MG63 (cell line): ENCODE measurements at places on chromosomes 2 and 18.

GRCh38 chr18:41966943-41967342, 11.9 kb downstream of the PIK3C3 start:
- DNase-seq = no peak

DNA sequence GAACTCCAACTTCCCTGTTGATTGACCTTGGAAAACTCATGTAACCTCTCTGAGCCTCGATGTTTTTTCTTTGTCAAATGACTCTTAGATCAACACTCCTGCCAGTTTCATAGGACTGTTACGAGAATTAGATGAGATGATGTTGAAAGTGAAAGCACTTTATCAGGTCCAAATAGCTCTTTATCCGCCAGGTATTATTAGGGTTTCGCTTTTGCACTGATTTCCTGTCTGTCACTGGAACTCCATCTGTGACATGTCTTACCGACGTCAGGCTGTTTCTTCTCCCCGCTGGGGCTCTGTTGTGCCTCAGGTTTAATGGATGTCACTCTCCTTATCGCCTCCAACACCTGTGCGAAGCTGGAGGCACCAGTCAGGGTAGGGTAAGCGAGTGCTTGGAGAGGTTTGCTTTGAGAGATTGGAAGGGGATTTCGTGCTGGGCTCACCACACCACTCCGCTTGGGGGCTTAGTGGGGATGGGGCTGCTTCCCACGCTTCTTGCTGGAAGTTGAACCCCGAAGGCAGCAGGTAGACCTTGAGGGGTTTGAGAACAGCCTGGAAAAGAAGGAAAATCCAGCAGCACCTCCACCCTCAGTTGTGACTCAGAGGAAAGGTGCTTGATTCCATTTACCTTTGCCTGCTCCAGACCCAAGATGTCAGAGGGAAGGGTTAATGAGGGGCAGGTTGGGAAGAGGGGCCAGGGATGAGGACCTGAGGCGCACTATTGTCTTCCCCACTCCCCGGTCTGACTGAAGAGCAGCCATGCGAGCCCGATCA, 4.3 kb downstream of the GAD1 start:
- no peak for DNase-seq

- no peak for DNase-seq
These were observed 268.2 kb upstream of the SKOR2 start for GRCh38 chr18:47519706-47520105.

DNA sequence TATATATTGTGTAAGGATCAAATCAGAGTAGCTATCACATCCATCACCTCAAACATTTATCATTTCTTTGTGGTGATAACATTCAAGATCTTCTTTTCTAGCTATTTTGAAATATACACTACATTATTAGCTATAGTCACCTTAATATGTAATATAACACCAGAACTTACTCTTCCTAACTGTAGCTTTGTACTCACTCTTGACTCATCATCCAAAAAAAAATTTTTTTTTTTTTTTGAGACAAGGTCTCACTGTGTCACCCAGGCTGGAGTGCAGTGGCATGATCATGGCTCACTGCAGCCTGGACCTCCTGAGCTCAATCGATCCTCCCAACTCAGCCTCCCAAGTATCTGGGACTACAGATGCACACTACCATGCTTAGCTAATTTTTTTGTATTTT, 153.3 kb downstream of the EML6 start:
- no peak for DNase-seq

DNA sequence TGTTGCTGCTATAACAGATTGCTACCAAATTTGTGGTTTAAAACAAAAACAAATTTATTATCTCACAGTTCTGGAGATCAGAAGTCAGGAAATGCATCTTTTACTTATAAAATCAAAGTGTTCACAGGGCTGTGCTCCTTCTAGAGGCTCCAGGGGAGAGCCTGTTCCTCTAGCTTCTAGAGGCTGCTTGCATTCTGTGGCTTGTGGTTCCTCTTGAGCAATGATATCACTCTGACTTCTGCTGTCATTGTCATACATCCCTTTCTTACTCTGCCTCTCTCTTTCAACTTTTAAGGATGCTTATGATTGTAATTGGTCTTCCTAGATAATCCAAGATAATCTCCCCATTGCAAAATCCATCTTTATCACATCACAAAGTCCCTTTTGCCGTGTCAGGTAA, 6.1 kb upstream of the DCC start:
- no peak for DNase-seq

GRCh38 chr2:20648831-20649230, 2.1 kb downstream of the HS1BP3 start:
- DNase-seq = no peak

- DNase-seq = no peak
These were observed 165.6 kb downstream of the INHBB start for GRCh38 chr2:120511536-120511935.

- peak; percentile 58 for DNase-seq
These were observed 569 bp downstream of the BABAM2 start for GRCh38 chr2:27890924-27891672.

GRCh38 chr2:158457092-158457825, 507 bp downstream of the PKP4 start:
- DNase-seq = peak; percentile 71

GRCh38 chr2:236977063-236977851, 108.4 kb upstream of the COPS8 start:
- DNase-seq = no peak

DNA sequence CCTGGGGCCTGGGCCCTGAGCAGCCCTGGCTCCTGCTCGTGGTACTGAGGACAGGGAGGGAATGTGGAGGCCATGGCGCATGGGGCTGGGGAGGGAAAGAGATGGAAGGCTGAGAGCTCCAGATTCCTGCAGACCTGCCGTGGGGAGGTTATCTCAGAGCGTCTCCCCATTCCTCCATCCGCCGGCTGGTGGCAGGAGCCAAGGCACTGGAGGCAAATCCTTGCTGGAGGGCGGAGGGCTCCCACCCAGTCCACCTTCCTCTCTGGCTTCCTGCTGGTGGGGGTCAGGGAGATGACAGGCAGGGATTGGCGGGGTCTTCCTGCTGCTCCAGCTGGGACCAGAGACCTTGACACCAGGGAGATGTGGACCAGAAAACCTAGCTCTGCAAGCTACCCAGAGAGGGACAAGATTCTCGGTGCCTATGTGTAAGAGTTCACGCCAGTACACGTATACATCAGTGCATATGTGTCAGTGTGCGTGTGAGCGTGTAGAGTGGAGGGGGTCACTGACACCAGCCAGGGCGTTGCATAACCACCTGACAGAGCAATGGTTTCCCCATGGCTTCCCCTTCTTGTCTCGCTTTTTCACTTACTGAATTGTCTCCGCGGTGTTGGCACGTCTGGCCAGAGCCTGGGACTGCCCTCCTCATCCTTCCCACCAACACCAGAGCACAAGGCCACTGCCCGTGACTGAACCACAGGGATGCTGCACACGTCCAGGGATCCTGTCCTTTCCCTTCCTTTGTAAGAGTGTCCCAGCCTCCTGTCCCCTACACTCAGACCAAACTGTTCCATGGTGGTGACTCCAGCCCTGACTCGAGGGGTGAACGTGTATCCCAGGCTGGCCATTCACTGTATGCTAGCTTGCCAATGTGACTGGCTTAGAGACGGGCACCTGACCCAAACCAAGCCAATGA, 15.8 kb upstream of the SEMA4C start:
- DNase-seq = no peak

DNA sequence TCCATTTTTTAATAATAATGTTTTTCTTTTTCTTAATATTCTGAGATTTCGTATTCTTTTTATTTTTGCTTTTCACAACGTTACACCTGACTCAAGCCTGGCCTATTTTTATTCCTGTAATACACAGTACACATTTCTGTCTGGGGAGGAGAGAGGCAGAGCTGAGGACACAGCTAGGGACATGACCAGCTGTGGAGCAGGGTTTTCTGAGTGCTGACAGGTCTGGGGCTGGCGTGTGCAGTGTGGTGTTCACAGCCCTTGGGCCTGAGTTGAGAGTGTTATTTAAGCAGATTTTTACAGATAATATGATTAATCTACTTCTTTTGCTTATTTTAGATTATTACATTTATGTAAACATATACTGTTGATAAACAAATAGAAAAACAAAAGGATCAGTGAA, 55.9 kb downstream of the ZAP70 start:
- no peak for DNase-seq

DNA sequence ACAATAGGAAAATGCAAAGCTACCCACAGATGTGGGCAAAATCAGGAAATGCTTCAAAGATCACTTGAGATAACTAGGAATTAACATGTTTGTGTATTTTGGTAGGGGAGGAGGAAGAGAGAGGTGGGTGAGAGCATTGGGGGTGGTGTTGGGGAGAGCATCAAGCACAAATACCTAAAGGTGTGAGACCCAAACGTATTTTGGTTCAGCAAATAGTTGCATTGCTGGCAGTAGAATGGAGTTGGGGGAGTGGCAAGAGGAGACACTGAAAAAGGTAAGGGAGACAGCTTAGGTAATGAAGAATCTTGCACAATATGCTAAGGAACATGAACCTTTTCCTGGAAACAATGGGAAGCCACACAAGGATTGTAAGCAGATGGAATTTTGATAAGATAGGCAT, 1.5 kb upstream of the PELI1 start:
- DNase-seq = no peak

DNA sequence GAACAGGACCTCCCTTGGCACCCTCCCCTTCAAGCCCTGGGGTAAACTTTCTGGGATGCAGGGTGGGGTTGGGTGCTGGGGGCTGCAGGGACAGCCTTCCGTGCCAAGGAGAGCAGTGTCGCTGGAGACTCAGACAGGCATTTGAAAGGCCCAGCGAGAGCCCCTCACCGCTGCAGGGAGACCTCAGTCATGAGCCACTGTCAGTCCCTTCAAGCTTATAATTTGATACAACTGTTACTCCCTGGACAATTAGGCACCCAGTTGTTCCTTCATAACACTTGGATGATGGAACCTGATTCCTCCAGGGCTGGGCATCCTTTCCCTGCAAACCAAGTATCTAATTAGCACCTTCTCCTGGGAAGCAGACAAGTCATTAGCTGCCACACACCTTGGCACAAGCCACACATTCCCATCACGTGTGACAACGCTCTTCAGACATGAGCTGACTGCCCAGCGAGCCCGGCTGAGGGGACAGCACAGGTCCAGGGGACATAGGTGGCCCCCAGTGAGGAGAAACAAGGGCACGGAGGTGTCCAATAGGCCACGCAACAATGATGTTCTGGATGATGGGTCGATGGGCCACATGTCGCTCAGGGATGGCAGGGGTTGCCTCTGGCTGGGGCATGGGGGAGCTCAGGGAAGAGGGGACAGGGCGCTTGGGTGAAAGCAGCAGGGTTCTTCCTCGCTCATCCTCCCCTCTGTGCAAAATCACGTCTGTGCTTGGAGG, 59.6 kb downstream of the KCNF1 start:
- no peak for DNase-seq

DNA sequence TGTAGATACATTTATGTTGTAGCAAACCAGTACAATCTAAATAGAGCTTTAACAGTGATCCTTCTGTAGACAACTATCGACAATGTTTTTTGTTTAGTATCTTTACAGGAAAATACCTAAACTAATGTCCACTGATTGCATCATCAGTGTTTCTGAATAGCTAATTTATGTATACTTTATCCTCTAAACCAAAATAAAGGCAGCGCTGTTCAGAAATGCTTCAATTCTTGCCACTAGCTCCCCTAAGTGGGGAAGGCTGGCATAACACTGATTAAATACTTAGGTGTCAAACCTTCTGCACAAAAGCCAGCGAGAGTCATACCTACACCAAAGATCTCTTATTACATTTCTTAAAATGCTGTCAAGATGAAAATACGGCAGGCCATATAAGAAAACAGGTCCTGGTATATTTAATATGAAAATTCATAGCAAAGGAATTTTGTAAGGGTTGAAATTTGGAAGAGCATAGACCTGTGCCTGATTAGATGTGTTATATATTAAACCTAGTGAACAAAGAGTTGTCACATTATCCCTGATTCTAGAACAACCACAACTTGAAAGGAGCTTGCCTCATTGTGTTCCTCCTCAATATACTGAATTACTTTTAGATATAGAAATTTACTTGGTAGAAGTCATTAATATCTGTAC, 1693.4 kb upstream of the SLC39A10 start:
- no peak for DNase-seq

DNA sequence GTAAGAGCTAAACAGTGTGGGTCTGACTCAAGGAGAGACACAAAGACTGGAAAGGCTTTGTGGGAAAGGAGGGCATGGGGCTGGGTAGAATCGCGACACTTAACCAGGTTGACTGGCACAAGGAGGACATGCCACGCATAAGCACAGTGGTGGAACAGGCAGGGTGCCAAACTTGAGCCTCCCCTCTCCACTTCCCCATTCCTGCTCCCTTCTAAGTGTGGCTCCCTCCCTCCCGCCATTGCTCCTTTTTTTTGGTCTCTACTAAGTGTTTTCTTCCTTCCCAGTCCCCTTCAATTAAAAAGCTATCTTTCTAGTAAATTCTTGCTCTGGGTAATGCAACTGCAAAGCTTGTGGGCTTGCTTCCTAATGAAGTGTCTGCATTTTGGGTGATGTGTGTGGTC, 40.3 kb upstream of the ZFP36L2 start:
- DNase-seq = no peak

DNA sequence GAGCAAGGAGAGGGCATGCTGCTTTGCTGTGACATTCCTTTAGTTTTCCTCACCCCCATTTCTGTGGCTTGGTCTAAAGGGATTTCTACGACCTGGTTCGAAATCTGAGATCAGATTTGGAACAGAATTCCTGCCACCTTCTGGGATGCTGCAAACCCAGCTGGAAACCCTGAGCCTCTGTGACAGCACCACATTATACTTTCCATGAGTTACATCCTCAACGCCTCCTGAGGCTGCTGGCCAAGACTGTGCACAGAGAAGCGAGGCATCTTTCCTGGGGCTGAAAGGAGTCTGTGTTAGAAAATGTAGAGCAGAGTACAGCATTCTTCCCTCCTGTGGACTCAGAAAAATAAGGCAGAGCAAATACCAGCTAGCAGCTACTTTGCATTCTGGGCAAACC, 138.1 kb upstream of the CHAC2 start:
- DNase-seq = no peak

GRCh38 chr18:45019469-45019868, 338.8 kb downstream of the SETBP1 start:
- DNase-seq = no peak

DNA sequence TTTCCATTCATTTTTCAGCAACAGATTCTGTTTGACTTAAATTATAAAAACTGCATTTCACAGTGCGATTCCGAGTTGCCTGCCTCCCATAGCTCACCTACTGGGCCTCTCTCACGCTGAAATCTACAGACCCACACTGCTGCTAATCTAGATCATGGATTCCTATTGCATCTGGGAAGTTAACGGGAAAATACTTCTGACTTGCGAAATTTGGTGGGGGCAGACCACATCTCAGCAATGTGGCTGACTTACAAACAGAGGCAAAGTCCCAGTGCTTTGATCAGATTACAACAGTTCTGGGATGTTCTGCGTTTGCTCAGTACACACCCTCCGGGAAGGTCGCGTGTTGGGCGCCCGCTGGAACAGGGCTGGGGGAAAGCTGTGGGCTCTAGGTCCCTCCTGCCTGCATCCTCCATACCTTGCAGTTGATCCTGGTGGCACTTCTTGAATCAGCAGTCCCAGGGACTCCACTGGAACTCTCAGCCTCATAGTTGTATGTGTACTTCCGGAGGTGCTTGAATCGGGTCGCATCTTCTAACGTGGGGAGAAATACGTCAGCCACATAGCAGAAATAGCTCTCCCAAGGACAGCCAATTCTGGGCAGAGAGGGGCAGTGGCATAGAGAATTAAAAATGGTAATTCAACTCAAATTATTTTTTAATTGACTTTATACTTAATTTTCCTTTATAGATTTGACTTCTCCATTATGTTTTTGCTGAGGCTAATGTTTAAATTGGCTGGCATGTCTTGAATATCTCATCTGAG, 1.7 kb downstream of the APOB start:
- DNase-seq = no peak

- no peak for DNase-seq
These were observed 222.1 kb upstream of the SMAD2 start for GRCh38 chr18:48152549-48152948.

GRCh38 chr2:25285265-25286024, 56.3 kb downstream of the DNMT3A start:
- no peak for DNase-seq
